Left ventricle myocardium inferior (tissue), 1 donor: ENCODE measurements at places on chromosomes 5 and 9. TPM values are rescaled to one million over a fixed set of nuclear protein-coding genes. Genes with fewer than 3 reads are reported as not detected.

GRCh38 chr5:116750631-116751580, 176.3 kb upstream of the SEMA6A start:
- no peaks in the 10 kb centered on the region for H3K27me3 ChIP-seq
- no peak for DNase-seq
- no peak overlapping the region for H3K27ac ChIP-seq

DNA sequence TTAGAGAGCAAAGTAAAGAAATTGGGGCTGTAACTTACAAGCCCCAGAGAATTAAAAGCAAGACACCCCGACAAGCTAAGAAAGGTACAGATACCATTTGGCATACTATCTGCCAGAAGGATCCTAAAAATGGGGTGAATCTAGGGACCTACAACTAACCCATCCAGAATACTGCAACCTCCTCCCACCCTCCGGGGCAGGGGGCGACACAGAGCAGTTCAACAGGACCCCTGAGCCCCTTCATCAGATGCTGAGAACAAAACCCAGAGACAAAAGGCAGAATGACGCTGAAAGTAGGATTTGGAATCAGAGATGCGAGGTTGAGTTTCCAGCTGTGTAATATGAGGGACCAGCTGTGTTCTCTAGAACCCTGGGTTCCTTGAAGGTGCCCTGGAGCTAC, 71.2 kb downstream of the EPB41L4B start:
- H3K4me1 ChIP-seq, result peaks cover 35% of the 10 kb centered on the region
- H3K27ac ChIP-seq, result no peak overlapping the region

DNA sequence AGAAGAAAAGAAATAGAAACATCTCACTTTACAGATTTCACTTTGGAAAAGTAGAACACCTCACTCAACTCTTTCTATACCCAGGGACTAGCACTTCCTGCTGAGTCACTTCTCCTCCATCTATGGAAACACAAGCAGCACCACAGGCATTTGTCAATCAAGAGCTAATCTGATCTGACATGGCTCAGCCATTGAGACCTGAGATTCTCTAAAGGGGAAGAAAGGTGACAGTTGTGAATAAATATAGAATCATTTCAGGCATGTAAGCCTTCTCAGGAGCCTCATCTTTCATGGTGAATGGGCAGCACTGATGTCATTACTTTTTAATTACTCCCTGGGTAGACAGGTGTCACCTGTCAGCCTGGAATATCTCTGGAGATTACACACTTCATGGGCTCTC, 559.8 kb downstream of the HINT1 start:
- H3K4me1 ChIP-seq, result no peaks in the 10 kb centered on the region
- H3K27me3 ChIP-seq, result no peaks in the 10 kb centered on the region
- H3K36me3 ChIP-seq, result no peaks in the 10 kb centered on the region
- no peak overlapping the region for H3K27ac ChIP-seq

DNA sequence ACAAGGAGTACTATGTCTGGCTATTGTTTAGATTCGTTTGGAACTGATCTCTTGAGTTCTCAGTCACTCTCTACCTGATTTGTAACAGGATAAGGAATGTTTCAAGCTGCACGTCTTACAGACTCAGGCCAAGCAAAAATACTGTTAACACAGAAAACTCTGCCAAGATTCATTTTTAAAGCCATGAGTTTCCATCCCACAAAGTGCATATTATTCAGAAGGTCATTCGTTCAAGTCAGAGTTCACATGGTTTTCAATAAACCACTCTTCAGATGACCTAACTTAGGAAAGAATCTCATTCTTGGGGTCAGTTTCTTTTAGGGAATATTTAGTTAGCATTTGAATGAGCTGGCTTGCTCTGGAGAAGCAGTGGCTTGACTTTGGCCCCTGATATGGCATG, 49.3 kb downstream of the F2R start:
- H3K36me3 ChIP-seq, result no peaks in the 10 kb centered on the region
- DNase-seq, result no peak

- no peaks in the 10 kb centered on the region for H3K4me1 ChIP-seq
- DNase-seq, result no peak
- H3K27me3 ChIP-seq, result no peaks in the 10 kb centered on the region
- H3K27ac ChIP-seq, result no peak overlapping the region
- H3K36me3 ChIP-seq, result peaks cover 55% of the 10 kb centered on the region
Observed at GRCh38 chr9:120832807-120833206, 9.9 kb downstream of the PSMD5 start.

- H3K36me3 ChIP-seq, result no peaks in the 10 kb centered on the region
- no peak overlapping the region for H3K27ac ChIP-seq
- H3K27me3 ChIP-seq, result no peaks in the 10 kb centered on the region
- DNase-seq, result no peak
- no peak overlapping the region for H3K4me3 ChIP-seq
- H3K4me1 ChIP-seq, result no peaks in the 10 kb centered on the region
Observed at GRCh38 chr9:107439991-107440456, 49.5 kb downstream of the KLF4 start.

DNA sequence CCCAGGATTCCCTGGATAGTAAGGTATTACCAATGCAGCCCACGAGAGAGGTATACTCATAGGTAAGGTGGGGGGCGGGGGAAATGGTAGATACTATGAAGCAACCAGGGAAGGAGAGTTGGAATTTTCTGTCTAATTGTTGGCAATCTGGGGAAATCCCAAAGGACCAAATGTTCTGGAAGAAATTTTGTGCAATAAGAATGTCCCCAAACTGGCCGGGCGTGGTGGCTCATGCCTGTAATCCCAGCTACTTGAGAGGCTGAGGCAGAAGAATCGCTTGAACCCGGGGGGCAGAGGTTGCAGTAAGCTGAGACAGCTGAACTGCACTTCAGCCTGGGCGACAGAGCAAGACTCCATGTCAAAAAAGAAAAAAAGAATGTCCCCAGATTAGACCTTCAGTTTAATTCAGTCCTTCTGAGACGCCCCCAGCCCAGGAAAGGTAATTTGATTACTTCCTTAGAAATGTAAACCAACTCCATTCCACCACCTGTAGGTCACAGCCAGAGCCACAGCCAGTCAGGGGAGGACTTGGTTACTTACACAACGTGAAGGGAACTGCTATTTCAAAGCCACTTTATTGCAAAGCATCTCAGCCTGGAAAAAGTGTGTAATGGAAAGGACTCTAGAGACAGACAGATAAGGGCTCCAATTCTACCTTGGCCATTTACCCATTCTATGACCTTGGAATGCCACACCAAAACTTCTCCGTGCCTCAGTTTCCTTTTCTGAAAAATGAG, 50.0 kb upstream of the KLF4 start:
- peak; percentile 31 for DNase-seq
- no peaks in the 10 kb centered on the region for H3K4me1 ChIP-seq
- H3K36me3 ChIP-seq, result no peaks in the 10 kb centered on the region
- no peak overlapping the region for H3K27ac ChIP-seq

The CMYA5 gene
- total RNA-seq, result 1,210 TPM

The CLPTM1L gene
- 34.2 TPM for total RNA-seq

The IL7R gene
- 0.66 TPM for total RNA-seq

The PRLR gene
- 0.66 TPM for total RNA-seq

The ZNF462 gene
- 29.2 TPM for total RNA-seq
